ENCODE measurements at places on chromosomes 11 and 22.

- DNase-seq = no peak
Measured at GRCh38 chr11:83459798-83460197, 173.6 kb upstream of the CCDC90B start.

DNA sequence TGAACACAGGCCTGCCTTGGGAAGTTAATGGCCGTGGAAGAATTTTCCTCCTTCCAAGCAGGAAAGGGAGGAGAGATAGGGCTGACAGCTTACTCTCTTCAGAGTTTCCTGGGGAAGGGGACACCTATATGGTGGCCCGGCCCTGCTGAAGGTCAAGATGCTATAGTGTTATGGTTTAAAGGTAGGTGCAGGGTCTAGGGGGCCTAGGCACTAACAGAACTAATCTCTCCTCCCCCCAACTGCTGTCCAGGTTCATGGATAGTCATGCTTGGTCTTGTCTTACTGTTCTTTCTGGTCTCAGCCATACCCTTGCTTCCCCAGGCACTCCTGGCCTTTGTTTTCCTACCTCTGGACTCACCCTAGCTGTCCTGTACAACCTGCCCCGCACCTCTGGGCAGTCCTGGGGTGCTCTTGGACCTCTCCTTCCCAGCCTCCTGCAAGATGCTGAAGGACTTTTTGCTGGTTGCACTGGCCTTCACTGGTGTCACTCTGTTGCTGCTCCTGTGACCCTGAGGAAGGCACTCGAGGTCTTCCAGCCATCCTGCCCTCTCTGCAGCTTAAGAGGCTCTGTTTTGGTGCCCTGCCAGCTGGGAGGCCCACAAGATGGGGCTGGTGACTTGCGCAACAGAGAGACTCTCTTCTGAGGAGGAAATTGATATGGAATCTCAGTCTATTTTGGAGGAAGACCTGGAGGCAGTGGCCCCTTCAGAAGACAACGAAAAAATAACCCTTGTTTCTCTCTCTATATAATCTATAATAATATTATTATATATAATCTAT is 17.9 kb downstream of the SEC14L3 start:
- no peak for DNase-seq

- no peak for DNase-seq
Measured at GRCh38 chr22:37420686-37421467, 6.4 kb downstream of the ELFN2 start.

GRCh38 chr22:49929211-49929979 is 11.0 kb downstream of the CRELD2 start:
- DNase-seq = peak; percentile 67

- no peak for DNase-seq
Measured at GRCh38 chr11:37718431-37718999, 1120.5 kb upstream of the RAG2 start.

DNA sequence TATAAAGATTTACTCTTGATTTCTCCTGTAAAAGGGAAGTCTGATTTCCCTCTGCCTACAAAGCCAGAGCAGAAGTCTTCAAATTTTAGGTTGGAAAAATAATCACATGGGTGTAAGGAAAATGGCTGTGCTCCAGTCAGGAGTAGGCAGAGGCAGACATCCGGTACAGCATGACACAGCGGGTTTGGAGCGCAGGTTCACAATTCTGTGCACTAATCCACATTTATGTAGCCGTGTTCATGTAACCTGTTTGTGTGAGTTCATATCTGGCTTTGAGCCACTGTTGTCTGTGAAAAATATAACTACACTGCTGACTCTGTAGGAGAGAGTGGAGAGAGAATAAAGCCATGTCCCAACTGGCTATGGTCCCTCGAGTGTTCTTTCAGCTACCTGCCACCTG is 248.0 kb downstream of the CASP12 start:
- DNase-seq = no peak

GRCh38 chr11:86056351-86056854 is 12.5 kb downstream of the PICALM start:
- DNase-seq = no peak

DNA sequence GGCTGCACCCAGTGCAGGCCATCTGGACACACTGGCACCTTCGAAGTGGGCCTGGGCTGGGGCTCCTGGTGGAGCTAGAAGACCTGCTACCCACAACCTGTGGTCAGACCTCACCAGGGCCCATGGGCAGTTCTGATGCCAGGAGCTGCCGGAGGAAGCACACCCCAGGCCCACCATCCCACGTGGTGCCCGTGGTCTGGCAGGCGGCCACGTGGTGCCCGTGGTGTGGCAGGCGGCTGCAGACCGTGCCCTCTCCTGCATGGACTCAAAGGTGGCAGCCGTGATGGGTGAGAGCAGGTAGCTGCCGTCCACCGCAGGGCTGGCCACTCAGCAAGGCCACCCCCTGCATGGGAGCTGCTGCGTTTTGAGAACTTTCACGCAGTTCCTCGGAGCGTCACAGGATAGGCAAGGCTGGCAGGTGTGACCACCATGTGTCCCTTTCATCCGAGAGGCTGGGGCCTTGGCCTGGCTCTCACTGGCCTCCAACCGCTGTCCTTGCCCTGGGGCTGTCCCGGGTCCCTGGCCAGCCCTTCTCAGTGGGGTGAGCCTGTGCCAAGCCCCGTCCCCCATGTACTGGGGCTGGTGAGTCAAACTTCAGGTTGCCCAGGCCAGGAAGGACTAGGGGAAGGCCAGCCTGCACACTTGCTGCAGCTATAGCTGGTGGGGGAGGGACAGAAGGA is 3.9 kb upstream of the IL17REL start:
- no peak for DNase-seq

GRCh38 chr11:12581416-12581815 is 92.8 kb upstream of the TEAD1 start:
- no peak for DNase-seq

GRCh38 chr11:88310246-88310645 is 27.3 kb downstream of the CTSC start:
- DNase-seq = no peak
